Activated CD4-positive, alpha-beta T cell treated with anti-CD3 and anti-CD28 coated beads, Interleukin-2, amount 10 ng/mL, durations not matched to agents 7 days and 5 days (primary cell): ENCODE measurements at places on chromosomes 5 and 9.

- no peak overlapping the region for H3K27ac ChIP-seq
- H3K27me3 ChIP-seq, result no peaks in the 10 kb centered on the region
- DNase-seq, result no peak
- no peak overlapping the region for H3K4me3 ChIP-seq
Measured at GRCh38 chr9:79286992-79287707, 284.6 kb upstream of the TLE4 start.

GRCh38 chr5:170105642-170106611, at the start of gene FOXI1:
Gene FOXI1, plus strand, starts transcription at chr5:170105897. Its CDS starts 61 bp downstream, at chr5:170105958.
- H3K4me1 ChIP-seq, result no peaks in the 10 kb centered on the region
- H3K4me3 ChIP-seq, result no peak within 1 kb of the TSS
- no peaks in the 10 kb centered on the region for H3K36me3 ChIP-seq
- DNase-seq, result no peak
- H3K27me3 ChIP-seq, result peaks cover 6% of the 10 kb centered on the region

GRCh38 chr5:98663521-98663920, 109.9 kb upstream of the RGMB start:
- DNase-seq, result no peak
- H3K36me3 ChIP-seq, result no peaks in the 10 kb centered on the region
- H3K4me1 ChIP-seq, result no peaks in the 10 kb centered on the region
- no peak overlapping the region for H3K4me3 ChIP-seq
- no peaks in the 10 kb centered on the region for H3K27me3 ChIP-seq
- no peak overlapping the region for H3K27ac ChIP-seq

- H3K27ac ChIP-seq, result no peak overlapping the region
- no peaks in the 10 kb centered on the region for H3K36me3 ChIP-seq
- peaks cover 39% of the 10 kb centered on the region for H3K27me3 ChIP-seq
- H3K4me1 ChIP-seq, result peaks cover 33% of the 10 kb centered on the region
- DNase-seq, result no peak
Measured at GRCh38 chr9:22039258-22039657, 30.2 kb upstream of the CDKN2B start.

GRCh38 chr9:81690251-81690851, 1.0 kb upstream of the TLE1 start:
- H3K4me1 ChIP-seq, result peaks cover 22% of the 10 kb centered on the region
- no peak overlapping the region for H3K27ac ChIP-seq
- H3K4me3 ChIP-seq, result peak overlapping the region; percentile 84
- no peaks in the 10 kb centered on the region for H3K36me3 ChIP-seq
- DNase-seq, result no peak

- no peaks in the 10 kb centered on the region for H3K4me1 ChIP-seq
- H3K36me3 ChIP-seq, result no peaks in the 10 kb centered on the region
- H3K27ac ChIP-seq, result no peak overlapping the region
- H3K4me3 ChIP-seq, result no peak overlapping the region
- DNase-seq, result no peak
Measured at GRCh38 chr9:61674465-61674864, 484.6 kb downstream of the SPATA31A7 start.

GRCh38 chr9:76454311-76454710, 4.7 kb upstream of the GCNT1 start:
- H3K4me1 ChIP-seq, result peaks cover 27% of the 10 kb centered on the region
- H3K27ac ChIP-seq, result no peak overlapping the region

DNA sequence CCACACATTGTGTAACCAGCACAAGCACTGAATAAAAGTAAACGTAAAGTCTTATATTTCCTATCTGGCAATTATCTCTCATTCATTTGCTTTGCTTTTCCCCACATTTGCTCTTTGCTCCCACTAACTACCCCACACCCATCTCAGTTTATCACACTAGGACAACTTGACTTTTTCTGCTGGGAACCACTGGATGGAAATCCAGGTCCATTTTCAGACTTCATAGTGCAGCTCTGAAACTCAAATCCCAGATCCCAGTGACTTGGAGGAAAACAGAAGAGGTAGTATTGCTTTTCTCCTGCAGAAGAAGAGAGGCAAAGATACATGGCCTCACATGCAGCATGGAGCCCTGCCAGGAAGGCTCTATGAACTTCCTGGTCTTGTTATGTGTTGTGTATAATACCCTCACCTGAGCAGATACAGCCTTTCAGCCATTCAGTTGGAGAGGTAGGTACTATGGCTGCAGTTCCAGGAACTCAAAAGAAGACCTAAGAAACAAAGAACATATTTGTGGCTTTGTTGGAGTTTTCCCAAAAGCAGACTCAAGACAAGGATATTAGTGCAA, 90.0 kb upstream of the NIPBL start:
- H3K27me3 ChIP-seq, result peaks cover 3% of the 10 kb centered on the region
- no peaks in the 10 kb centered on the region for H3K36me3 ChIP-seq

DNA sequence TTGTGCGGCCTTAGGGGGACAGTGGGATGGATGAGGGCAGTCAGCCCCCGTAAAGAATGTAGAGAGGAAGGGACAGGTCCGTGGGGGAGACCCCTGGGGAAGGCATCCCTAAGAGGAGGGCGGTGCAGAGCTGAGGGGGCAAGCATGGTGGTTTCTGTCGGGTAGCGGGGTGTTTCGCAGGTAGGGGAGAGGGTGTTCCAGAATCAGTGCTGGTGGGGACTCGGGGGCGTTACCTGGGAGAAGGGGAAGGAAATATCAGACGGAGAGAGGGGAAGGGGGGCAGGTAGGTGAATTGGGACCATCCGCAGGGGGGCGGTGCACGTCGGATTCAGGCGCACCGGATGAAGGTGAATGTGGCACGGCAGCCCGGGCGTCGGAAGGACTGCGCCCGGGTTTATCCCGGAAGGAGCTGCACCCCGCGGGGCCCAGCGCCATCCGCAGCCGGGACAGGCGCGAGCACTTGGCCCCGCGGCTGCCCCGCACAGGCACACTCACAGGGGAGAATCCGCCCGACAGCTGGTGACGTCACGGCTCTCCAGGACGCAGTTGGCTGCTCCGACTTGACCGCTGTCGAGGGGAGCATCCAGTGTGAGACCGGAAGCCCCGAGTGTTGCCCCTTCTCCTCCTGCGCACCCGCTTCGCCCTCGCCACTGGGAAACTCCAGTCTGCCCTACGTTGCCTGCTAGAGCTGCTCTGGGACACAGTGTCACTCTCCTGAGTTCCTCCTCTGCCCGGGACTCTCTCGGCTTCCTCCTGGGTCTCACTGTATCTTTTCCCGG, 1.3 kb downstream of the CD72 start:
- peaks cover 11% of the 10 kb centered on the region for H3K27me3 ChIP-seq
- H3K27ac ChIP-seq, result peak overlapping the region; percentile 85
- DNase-seq, result peak; percentile 65

DNA sequence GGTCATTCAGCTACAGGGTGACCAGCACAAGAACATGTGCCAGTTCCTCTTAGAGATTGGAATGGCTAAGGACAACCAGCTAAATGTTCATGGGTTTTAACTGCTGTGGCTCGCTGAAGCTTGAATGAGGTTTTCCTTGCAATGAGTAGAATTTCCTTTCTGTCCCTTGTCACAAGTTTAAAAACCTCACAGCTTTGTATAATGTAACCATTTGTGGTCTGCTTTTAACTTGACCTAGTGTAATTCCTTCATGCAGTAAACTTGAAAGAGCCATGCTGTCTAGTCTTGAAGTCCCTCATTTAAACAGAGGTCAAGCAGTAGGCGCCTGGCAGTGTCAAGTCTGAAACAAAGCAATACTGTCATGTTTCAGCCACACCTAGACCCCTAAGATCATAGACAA, 181.3 kb upstream of the DMRT1 start:
- peaks cover 16% of the 10 kb centered on the region for H3K27me3 ChIP-seq
- no peak for DNase-seq
- peaks cover 7% of the 10 kb centered on the region for H3K4me1 ChIP-seq
- H3K36me3 ChIP-seq, result no peaks in the 10 kb centered on the region

DNA sequence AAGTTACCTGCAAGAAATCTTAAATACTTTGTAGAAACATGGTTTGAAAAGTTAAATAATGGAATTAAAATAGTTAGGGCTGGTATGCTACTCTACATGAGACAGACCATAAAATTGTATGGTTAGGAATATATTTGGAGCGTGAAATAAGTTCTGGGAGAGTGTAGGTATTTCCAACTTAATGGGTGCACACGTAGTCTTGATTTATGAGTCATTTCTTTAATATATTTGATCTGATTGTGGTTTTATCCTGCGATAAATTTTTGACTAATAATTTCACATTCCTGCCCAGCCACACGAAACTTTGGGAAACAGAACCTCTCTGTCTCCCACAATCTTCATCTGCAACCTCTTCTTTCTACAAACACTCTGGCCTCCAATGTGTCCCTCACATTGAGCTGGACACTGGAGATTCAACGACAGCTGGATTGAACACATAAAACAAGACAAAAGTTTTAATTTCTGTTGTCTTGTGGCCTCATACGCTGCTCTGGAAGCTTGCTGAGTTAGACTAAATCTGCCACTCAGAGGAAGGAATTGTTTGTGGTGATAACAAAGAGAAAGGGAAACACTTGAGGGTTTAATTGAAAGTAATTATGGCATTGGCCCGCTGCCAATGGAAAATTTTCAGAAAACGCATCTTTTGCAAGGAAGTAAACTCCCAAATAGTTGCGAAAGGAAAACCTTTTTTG, 201.8 kb upstream of the ZNF608 start:
- H3K27me3 ChIP-seq, result no peaks in the 10 kb centered on the region
- no peak overlapping the region for H3K4me3 ChIP-seq
- H3K36me3 ChIP-seq, result no peaks in the 10 kb centered on the region
- H3K4me1 ChIP-seq, result no peaks in the 10 kb centered on the region
- no peak for DNase-seq
- no peak overlapping the region for H3K27ac ChIP-seq

- no peaks in the 10 kb centered on the region for H3K27me3 ChIP-seq
- H3K4me3 ChIP-seq, result no peak overlapping the region
- H3K4me1 ChIP-seq, result no peaks in the 10 kb centered on the region
- H3K36me3 ChIP-seq, result no peaks in the 10 kb centered on the region
- DNase-seq, result no peak
- H3K27ac ChIP-seq, result no peak overlapping the region
Measured at GRCh38 chr9:78383130-78383529, 86.2 kb downstream of the PSAT1 start.

GRCh38 chr9:106102821-106103220, 408.5 kb downstream of the TMEM38B start:
- no peak overlapping the region for H3K27ac ChIP-seq
- no peaks in the 10 kb centered on the region for H3K4me1 ChIP-seq
- H3K27me3 ChIP-seq, result no peaks in the 10 kb centered on the region
- H3K4me3 ChIP-seq, result no peak overlapping the region
- H3K36me3 ChIP-seq, result no peaks in the 10 kb centered on the region

- H3K4me3 ChIP-seq, result no peak overlapping the region
- DNase-seq, result no peak
Measured at GRCh38 chr9:137827908-137828526, 49.6 kb upstream of the CACNA1B start.

- H3K27ac ChIP-seq, result no peak overlapping the region
- no peaks in the 10 kb centered on the region for H3K36me3 ChIP-seq
- H3K4me1 ChIP-seq, result peaks cover 2% of the 10 kb centered on the region
- H3K27me3 ChIP-seq, result no peaks in the 10 kb centered on the region
- no peak overlapping the region for H3K4me3 ChIP-seq
Measured at GRCh38 chr5:32621256-32621655, 35.9 kb downstream of the SUB1 start.

GRCh38 chr5:91146230-91146629, 236.9 kb downstream of the ARRDC3 start:
- H3K27ac ChIP-seq, result no peak overlapping the region
- peaks cover 5% of the 10 kb centered on the region for H3K27me3 ChIP-seq
- DNase-seq, result no peak
- no peak overlapping the region for H3K4me3 ChIP-seq
- peaks cover 9% of the 10 kb centered on the region for H3K4me1 ChIP-seq
- H3K36me3 ChIP-seq, result no peaks in the 10 kb centered on the region

- DNase-seq, result no peak
- H3K36me3 ChIP-seq, result peaks cover 3% of the 10 kb centered on the region
- no peak overlapping the region for H3K4me3 ChIP-seq
- no peaks in the 10 kb centered on the region for H3K27me3 ChIP-seq
- peaks cover 41% of the 10 kb centered on the region for H3K4me1 ChIP-seq
Measured at GRCh38 chr9:105255421-105255820, 11.0 kb downstream of the SLC44A1 start.

DNA sequence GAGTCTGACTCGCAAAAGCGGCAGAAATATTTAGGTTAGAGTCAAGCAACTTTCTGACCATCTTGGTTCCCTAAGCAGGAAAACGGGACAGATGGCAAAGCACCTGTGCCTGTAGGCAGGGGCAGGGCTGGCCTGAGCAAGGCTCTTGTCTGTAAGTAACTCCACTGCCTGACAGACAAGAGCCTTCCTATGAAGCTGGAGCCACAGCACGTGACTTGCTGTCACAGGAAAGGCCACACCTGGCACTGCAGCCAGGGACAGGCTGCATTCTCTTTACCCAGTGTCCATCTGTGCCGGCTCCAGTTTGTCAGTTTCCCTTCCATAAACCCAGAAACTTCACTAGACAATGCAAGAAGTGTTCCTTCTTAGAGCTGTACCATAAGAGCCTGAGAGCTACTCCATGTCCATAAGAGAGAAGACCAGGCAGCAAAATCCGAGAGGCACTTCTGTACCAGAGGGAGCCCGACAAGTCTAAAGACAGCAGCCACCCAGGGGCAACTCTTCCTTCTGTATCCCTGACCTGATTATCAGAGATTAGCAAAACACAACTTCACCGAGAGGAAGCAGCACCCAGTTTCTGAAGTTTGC, 78.1 kb downstream of the GPR21 start:
- no peaks in the 10 kb centered on the region for H3K27me3 ChIP-seq
- DNase-seq, result no peak
- H3K27ac ChIP-seq, result peak overlapping the region; percentile 73
- peaks cover 18% of the 10 kb centered on the region for H3K4me1 ChIP-seq
- no peak overlapping the region for H3K4me3 ChIP-seq

DNA sequence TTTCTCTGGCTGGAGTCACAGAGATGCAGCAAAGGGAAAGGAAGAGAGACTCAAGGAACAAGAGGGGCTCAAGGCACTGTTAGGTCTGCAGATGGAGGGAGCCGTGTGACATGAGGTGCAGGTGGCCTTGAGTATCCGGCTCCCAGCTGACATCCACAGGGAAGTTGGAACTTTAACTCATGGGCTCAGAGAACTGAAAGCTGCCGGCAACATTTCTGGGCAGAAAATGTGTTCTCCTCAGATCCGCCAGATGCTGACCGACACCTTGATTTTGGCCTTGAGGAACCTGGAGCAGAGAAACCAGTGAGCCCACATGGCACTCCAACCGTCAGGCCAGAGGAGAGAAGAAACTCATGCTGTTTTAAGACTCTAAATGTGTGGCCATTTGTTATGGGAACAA, 258.1 kb upstream of the IRX2 start:
- no peak for DNase-seq
- H3K36me3 ChIP-seq, result no peaks in the 10 kb centered on the region
- H3K4me1 ChIP-seq, result no peaks in the 10 kb centered on the region
- no peak overlapping the region for H3K27ac ChIP-seq
- no peaks in the 10 kb centered on the region for H3K27me3 ChIP-seq
